ENCODE measurements at places on chromosomes 4 and X.

DNA sequence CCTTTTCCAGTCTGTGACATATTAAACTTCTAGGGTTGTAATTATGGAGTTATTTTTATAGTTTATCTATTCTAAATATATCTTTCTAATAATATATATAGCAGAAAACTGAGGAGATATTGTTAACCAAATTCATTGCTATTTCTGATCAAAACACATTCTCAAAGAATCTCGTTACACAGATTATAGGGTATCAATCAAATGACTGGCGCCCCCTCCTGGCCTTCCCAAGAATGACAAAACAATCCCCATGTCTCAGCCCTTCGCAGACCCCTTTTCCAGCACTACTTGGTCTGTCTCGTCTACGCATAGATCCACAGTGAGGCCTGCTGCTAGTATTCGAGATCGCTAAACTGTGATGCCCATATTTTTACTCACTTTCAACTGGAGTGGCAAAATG is 209.3 kb downstream of the GPC3 start:
- peak; percentile 29 for DNase-seq

DNA sequence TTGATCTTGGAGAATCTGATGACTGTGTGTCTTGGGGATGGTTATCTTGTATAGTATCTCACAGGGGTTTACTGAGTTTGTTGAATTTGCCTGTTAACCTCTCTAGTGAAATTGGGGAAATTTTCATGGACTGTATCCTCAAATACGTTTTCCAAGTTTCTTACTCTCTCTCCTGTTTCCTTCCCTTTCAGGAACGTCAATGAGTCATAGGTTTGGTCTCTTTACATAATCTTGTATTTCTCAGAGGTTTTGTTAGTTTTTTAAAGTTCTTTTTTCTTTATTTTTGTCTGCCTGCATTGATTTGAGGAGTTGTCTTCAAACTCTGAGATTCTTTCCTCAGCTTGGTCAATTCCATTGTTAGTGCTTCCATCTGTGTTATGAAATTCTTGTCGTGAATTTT is 227.7 kb upstream of the GPRIN3 start:
- DNase-seq = no peak

DNA sequence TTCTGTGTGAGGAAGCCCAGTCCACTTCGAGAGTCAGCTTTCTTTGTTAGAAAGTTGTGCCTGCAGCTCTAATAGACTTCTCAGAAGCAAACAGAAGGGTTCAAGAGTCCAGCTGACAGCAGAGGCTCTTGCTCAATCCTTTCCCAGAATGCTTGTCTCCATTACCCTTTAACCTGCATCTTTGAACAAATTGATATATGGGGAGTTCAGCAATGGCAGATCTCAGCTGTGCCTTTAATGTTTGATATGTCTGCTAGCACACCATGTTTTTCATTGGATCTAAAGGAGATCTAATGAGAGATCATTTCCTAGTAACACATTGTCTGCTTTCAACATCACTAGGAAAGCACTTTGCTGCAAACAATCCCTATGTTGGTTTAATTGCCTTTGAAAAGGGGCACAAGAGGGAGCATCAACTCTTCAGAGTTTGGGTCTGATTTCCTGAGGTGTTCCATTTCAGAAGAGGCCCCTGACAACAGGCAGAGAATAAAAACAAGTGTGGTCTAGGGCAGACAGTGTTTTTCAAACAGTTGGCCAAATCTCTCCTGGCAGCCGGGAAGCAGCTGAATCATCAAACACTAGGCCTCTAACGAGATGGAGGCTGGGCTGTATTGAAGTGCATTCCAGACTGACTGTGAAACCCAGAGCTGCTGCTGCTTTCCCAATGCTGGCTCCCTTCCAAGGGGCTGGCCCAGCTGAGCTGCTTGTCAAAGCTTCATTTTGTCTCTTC is 55.5 kb downstream of the LUZP4 start:
- peak; percentile 72 for DNase-seq

- no peak for DNase-seq
These were observed 3.6 kb downstream of the MAGEA11 start for GRCh38 chrX:149715468-149715867.

GRCh38 chr4:101670370-101670769 is 120.2 kb upstream of the BANK1 start:
- no peak for DNase-seq

GRCh38 chr4:11209826-11210225 is 218.9 kb downstream of the HS3ST1 start:
- DNase-seq = no peak

DNA sequence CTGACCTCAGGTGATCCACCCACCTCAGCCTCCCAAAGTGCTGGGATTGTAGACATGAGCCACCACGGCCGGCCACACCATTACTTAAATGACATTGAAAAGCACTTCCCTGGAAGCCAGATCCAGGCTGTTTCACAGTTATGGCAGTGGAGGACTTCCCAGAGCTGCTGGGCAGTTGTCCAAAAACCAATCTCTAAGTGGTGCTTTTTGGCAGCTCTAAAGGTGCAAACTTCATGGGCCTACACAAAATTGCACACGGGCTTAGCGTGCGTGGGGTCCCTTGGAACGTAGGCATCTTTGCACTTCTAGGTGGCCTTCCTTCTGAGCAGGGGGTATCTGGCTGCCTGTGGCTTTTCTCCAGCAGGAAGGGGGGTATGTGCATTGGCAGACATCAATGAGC is 172.3 kb downstream of the SHOX start:
- no peak for DNase-seq

DNA sequence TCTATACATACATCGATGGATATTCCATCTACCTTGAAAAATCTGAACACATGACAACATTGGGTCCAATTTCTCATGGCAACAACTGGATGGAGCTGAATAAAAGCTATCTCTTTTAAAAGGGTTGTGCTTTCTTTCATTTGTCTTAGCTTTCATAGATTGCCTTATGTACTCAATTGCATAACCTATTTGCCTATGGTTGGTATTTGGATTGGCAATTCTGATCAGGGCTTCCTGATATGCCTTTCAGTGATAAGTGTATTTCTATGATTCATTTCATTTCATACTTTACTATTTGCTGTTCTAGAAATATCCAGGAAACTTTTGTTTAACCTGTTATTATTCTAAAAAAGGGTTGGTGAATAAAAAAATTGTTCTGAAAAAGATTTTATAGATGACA is 509.9 kb downstream of the GRXCR1 start:
- DNase-seq = no peak

GRCh38 chr4:183403486-183403885 is 41.0 kb upstream of the CDKN2AIP start:
- DNase-seq = no peak

DNA sequence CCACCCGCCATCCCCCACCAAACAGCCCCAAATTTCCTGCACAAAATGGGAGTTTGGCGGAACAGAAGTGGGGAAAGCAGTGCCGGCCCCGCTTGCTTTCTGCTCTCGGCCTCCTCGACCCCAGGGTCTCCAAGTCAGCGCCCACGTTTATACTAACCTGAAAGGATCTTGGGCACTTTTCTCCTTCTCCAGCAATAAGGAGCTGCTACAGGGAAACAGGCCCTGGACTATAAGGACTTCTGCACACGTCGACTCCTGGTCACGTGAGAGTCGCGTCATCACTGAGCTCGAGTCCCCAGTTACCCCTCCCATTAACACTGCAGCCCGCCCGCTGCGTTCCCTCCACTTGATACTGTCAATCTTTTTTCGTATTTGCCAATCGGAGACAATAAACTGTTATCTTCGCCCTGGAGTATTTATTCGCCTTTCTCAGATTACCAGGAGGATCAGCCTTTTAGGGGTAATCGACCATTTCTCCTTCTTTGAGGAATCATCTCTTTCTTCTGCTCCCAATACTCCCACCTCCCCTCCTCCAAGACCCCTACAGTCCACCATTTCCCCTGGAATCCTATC is at the start of gene TCEAL8:
Gene TCEAL8, minus strand, starts transcription at position 235 of the 573 bp plus-strand sequence. CDS start 1,176 bp downstream, outside the sequence.
- peak; percentile 91 for DNase-seq

- DNase-seq = no peak
These were observed 350.9 kb downstream of the RPA4 start for GRCh38 chrX:97234471-97235081.

- no peak for DNase-seq
These were observed 1282.0 kb downstream of the PCDH7 start for GRCh38 chr4:32002037-32002747.

Data from NCI-H524 (cell line).